ENCODE measurements at places on chromosomes 1 and 21.

DNA sequence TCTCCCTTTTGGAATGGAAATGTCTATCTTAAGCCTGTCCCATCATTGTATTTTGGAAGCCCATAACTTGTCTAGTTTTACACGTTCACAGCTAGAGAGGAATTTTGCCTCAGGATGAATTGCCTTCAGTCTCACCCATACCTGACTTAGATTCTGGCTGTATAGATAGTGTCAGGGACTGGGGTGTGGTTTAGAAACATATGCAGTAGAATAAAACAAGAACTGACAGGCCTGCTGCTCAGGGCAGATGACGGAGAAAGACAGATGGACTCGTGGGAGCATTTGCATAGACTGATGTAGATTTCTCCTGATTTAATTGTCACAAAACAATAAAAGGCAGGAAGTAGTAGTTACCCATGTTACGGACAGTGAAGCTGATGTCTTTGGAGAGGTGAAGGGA lies 166.7 kb downstream of the UCK2 start:
- DNase-seq = no peak

DNA sequence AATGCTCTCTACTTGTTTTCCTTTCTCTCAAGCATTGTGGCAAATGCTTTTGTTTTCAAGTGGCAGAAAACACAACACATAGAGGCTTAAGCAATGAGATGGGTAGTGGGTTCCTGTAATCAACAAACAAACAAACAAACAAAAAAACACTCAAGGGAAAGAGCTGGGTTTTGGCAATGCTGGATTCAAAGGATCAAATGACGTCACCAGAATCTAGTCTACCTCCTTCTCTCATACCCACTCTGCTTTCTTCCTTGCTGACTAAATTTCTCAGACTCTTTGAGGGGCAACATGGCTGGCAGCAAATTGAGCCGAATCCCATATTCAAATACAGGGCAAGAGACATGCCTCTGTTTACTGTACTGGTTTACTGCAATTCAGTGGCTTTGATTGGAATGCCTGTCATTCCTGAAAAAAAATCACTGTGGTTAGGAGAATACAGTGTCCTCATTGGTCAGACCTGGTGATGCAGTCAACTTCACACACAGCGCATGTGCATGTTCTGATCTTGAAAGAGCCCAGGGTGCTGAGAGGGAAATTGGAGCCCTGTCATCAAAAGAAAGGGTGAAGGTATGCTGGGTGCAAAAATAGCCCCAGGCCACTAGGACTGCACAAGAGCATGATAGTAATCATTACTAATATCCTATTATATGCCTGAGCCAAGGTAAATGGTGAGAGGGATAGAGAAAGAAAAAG lies 356.2 kb downstream of the KCTD3 start:
- no peak for DNase-seq

DNA sequence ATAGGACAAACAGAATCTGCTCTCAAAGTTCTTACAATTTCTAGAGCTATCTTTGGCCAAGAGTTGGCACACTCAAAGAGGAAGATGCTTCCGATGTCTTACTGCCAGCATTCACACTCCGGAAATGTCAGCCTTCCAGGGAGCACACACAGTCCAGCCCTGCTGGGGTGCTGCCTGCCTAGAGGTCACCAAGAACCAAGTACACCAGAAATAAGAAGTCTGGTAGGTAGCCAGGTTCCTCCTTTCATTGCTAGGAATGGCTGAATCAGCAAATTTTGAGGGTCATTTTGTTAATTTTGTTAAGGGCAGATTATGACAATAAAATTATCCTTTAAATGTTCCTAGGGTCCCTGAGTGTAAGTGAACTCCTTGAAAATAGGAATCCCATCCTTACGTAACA lies 77.5 kb downstream of the PLPP3 start:
- DNase-seq = no peak

GRCh38 chr1:172760121-172760520 lies 101.2 kb downstream of the FASLG start:
- DNase-seq = no peak

DNA sequence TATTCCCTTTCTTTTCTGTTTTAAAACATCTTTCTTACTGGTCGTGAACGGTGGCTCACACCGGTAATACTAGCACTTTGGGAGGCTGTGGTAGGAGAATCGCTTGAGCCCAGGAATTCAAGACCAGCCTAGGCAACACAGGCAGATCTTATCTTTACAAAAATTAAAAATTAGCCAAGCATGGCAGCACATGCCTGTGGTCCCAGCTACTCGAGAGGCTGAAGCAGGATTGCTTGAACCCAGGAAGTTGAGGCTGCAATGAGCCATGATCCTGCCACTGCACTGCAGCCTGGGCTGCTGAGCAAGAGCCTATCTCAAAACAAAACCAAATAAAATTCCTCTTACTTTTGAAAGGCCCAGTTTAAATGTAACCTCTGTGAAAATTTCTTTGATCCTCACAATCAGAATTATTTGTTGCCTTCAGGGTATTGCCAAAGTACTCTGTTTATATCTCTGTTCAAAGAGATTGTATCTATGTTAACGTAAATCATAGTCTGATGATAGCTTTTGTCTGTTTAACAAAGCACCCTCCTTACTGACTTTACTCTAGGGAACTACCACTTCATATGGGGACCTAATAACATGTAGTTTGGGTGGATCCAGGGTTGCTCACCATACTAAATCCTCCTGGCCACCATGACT lies 71.6 kb downstream of the RERE start:
- no peak for DNase-seq

GRCh38 chr1:246748867-246749266 lies 24.7 kb downstream of the SCCPDH start:
- no peak for DNase-seq

DNA sequence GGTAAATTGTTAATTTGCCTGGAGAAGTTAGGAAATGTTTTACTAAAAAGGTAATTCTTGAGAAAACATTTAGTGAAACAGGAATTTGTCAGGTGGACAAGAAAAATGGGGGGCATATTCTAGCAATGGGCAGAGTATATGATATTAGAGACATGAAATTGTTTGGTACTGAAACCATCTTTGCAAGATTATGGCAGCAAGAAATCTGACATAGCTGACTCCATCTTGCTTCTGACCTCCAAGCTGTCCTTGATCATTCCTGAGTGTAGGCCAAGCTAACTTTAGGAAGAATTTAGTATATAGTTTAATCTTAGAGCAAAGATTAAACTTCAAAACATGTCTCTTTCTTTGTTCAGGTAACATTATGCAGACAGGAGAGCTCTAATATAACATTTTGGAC lies 14.0 kb upstream of the SAMSN1 start:
- no peak for DNase-seq

DNA sequence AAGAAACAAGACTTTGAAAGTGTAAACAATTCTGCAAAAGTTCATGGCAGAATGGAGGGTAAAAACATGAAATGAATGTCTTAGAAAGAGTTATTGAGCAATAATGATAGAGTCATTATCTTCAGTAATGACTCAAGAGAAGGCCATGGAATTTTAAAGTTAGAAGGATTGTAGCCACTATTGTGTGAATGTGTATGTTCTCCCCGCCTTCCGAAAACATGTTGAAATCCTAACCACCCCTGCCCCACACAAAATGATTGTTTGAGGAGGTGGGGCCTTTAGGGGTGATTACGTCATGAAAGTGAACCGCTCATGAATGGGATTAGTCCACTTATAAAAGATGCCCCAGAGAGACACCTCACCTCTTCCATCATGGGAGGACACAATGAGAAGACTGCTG lies 93.8 kb upstream of the CCDC190 start:
- DNase-seq = no peak

- no peak for DNase-seq
Observed at GRCh38 chr1:198088360-198089071, 68.3 kb upstream of the NEK7 start.
